Activated effector memory CD4-positive, alpha-beta T cell treated with anti-CD3 and anti-CD28 coated beads, Interleukin-2, amount 50 U/mL, for 16 hours (primary cell): ENCODE measurements at places on chromosomes 7 and 10.

- no peak for DNase-seq
Measured at GRCh38 chr7:5462216-5462615, 38.6 kb upstream of the TNRC18 start.

- DNase-seq: no peak
Measured at GRCh38 chr10:52951824-52952223, 179.2 kb upstream of the MBL2 start.

DNA sequence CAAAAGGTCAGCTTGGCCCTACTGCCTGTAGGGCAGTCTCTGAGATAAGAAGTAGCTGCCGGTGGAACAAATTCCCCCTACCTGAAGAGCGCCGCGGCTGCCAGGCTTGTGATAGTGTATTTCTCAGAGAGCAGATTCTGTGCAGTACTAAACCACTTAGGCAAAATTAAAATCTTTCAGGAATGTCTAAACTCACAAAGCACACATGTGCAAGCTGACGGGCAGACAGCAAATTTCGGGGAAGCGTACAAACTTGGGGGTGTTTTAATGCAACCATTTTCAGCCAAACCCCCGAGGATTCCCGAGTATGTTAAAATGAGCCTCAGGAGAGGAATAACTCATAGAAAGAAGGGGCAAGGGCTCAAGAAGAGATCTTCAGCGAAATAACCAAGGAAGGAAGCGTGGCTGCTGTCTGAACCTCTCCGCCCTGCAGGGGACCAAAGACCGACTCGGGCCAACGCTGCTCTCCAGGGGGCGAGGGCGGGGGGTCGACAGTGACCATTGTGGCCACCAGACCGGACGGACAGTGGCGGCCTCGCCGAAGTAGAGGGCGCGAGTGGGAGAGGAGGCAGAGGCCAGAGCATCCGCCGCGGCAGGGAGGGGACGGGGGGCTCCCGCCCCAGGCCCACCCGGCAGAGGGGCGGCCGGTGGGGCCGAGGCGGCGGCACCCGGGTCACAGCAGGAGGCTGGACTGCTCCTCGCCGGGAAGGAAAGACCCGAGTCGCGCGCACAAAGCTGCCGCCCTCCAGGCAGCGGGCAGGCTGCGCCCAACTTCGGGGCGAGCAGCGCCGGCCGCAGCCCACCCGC is 819 bp downstream of the HYCC1 start:
- DNase-seq: peak; percentile 68

DNA sequence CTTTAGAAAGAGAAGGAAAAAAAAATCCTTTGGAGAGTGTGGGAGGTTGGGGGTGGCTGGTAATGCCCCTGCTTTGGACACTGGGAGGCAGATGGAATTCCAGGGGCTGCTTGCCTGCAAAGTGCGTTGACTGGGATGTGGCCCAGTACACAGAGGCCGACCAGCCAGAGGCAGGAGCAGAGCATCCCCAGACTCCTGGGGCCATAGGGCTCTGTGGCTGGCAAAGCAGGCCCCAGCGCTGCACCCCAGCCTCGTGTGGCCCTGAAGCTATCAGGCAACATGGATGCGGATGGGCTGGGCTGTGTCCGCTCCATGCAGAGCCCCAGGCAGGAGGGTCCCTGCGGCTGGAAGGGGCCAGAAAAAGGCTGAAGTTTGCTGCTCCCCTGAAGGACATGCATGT is 361.6 kb upstream of the FZD8 start:
- no peak for DNase-seq

GRCh38 chr7:109713366-109713765 is 1143.7 kb downstream of the DNAJB9 start:
- no peak for DNase-seq
